ENCODE measurements at places on chromosomes 3 and 15.
A peak's percentile ranks its signal among the peaks of the same experiment; 100 is the strongest.

GRCh38 chr3:50317300-50317699, 5.2 kb downstream of the HYAL2 start:
- no peak for DNase-seq

DNA sequence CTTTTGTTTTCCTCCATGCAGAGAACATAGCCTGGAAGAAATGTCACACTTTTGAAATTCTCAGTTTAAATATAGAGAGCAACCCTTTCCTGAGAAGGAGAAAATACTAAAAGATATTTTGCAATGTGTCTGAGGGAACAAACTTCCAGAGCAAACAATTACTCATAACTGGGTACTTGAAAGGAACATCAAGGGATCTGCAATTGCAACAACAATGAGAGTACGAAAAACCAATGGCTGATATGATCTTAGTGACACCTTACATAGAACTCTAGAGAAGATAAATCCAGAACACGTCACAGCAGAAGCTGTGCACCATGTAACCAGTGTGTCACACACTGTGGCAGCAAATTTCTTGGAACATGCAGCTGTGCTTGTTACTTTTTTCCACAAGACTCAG, 14.6 kb upstream of the ARPP21 start:
- DNase-seq, result no peak

DNA sequence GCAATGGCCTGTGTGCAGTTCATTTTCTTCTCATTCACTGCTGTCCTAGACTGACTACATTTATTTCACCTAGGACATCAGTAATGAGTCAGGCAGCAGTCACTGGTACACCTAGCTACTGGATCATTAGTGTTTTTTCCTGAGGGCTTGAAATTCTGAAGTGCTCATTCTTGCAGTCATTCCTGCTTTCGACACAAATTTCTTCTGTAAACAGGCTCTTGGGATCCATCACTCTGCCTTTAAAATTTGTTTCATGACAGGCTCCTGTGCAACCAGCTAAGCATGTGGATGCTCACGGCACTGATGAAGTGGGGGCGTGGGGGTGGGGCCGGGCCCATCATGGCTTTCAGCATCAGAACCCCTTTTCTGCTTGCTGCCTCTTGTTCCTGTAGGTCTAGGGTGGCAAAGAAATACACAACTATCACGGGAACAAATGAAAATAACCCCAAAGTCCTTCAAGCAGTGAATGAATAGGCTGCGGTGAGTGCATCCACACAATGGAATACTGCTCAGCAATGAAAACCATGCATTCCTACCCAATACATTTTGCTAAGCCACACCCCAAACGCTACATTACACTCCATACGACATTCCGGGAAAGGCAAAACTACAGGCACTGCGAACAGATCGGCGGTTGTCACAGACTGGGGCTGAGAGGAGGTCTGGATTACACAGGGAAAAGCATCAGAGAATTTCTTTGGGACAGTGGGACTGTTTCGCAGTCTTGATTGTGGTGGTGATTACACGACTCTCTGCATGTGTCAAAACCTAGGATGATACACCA, 9.3 kb upstream of the MELTF start:
- DNase-seq, result no peak

DNA sequence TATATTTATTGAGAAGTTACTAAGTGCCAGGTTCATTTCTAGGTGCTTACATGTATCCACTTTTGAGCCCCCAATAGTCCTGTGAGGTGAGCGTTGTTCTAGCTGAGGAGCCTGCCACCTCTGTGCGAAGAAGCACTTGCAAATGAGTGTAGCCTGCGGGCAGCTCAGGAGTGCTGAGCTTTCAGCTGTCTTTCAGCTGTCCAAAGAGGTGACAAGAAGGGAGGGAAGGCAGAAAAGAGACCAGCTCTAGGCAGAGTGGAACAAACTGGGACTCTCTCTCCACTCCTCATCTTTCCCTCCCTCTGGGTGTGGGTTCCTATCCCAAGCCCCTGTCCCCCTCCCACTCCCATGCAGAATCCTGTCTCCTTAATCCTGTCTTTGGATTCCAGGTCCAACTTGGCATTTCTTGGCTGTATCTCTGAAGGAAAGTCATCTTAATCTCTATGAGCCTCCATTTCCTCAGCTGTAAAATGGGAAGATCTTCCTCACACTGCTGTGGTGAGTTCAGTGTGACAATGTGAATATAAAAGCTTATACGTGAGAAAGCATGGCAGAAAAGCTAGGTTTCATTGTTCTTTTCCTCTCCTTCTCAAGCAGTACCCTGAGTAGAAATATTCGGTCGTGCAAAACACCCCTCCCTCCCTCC, 6.7 kb upstream of the SRP14 start:
- no peak for DNase-seq

DNA sequence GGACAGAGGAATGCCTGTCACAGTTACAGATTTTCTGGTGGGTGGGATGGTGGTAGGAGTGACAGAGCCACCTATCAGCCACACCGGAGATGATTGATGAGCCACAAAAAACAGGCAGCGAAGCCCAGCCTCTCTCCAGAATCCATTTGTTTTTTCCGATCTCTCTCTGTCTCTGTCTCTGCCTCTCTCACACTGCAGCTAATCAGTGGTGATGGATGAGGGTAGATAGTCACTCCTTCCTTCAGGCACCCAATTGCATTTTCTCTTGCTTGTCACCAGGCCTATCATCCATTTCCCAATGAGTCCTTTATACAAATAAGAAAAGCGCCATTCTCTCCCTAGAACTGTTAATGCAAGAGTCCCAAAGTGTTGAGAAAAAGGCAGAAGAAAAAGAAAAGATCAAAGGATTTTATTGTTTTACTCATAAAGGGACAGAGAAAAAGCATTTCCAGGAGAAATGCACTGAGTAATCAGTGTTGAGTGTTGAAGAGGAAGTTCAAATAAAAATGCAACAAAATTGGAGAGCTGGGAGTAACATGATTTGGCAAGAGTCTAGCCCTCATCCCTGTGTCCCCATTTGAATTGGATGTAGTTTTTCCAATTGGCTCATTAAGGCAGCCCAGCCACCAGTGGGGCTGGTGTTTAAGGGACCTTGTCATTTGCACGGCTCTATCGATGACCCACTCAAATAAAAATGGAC, 1089.3 kb downstream of the TUSC7 start:
- DNase-seq, result no peak

GRCh38 chr3:14632442-14632930, 19.1 kb upstream of the CCDC174 start:
- no peak for DNase-seq

DNA sequence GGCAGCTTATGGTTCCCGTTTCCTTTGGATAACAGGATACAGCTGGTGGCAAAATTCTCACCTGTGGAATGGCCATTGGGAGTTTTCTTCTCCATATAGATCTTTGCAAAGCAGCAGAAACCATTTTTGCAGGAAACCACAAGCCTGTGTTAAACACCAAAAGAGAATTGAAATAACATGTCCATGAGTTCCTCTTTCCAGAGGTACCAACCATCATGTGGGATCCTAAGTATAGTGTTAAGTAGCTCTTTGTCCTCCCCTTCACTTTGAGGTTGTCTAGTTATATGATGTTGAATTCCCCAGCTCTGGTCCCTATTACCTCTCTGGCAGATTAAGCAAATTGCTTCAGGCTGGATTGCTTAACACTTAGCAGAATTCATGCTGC, 94.9 kb downstream of the AKAP13 start:
- DNase-seq, result no peak

DNA sequence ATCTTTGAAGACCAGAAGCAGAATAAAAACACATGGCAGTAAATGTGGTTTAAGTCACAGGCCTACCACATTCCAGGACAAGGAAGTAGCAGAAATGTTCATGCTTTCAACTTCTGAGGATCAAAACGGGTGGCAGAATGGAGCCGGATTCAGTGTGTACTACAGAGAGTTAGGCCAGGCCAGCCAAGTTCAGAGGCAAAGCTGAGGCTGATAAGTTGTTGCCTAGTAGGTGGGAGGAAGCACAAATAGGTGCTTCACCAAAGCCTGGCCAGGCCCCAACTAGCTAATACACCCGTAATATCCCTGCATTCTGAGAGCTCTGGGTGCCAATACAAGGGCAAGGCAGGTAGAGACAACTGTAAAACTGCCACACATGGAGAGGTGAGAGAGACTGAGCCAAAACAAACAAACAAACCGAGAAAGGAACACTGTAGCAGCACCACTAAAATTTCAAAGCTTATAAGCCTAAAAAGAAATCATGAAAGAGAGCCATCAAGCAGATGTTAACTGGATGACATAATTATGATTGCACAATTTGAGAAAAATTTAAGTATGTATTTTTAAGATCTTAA, 156.4 kb upstream of the CBLB start:
- DNase-seq, result no peak

DNA sequence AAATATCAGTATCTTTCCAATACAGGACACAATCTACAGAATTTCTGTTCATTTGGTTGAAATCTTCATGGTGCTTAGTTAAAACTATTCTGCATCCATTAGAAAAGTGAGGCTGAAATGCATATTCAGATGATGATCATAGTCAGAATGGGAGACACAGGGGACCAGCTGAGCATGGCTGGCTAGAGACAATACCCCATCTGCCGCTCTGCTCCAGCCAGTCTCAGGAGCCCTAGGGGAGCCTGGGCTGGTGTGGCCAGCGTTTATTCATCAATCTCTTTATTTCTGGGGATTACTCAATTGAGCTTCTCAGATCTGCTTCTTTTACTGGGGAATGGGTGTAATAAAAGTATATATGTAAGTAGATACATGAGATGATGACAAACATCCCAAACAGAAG, 470.9 kb upstream of the CDIN1 start:
- DNase-seq, result no peak

DNA sequence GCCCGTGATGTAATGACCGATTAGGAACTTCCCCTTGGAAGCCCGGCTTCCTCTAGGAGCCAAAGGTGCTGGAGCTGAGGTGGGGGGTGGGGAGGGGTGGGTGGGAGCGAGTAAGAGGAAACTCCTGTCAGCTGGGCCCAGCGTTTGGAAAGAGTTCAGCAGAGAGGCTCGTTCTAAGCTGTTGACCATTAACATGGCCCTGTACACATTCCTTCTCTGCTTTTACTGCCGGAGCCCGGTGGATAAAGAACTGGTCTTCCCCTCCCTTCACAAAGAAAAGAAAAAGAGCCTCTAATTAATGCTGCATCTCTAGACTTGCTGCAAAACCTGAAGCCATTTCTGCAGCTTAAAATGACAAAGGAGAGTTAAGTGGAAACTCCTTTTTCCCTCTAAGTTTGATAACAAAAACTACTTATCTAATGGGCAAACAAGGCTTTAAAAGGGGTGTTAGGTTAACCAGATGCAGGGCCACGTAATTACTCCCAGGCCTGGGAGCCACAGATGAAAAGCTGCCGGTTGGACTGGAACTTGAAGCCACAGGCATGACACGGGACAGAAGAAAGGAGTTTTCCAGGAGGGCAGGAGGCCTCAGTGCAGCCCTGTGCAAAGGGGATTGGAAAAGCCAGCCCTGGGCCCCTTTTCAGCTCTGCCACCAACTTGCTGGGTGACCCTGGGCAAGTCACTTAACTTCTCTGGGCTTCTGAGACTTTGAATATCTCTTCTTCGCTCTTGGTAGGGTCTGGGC, 71.3 kb downstream of the SMAD6 start:
- DNase-seq, result no peak

GRCh38 chr3:148150141-148150540, 547.6 kb upstream of the AGTR1 start:
- DNase-seq, result no peak

DNA sequence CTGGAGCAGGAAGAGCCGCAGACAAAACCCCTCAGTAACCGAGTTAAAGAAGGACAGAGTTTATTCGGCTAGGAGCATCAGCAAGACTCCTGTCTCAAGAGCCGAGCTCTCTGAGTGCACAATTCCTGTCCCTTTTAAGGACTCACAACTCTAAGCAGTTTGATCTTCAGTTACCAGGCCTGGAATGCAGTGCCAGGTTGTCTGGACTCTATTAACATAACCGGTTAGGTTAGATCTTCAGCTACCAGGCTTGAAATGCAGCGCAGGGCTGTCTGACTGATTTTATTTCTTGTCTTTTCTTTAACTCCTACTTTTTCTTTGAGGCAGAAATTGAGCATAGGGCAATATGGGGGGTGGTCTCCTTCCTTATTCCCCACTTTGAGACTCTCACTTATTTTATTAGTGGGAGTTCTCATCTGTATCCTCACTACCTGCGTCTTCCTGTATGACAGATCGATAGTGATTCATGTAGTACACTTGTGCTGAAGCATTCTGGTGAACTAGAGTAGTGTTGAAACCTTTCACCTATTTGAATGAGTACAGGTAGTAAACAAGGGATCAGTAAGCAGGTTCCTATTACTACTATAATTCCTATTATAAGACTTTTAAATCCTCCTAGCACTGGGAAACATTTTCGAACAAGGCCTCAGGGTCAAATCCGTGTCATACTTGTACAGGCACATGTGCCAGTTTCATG, 325.0 kb downstream of the CGGBP1 start:
- DNase-seq, result no peak

GRCh38 chr15:58785355-58785754, 14.3 kb downstream of the MINDY2 start:
- DNase-seq, result no peak

DNA sequence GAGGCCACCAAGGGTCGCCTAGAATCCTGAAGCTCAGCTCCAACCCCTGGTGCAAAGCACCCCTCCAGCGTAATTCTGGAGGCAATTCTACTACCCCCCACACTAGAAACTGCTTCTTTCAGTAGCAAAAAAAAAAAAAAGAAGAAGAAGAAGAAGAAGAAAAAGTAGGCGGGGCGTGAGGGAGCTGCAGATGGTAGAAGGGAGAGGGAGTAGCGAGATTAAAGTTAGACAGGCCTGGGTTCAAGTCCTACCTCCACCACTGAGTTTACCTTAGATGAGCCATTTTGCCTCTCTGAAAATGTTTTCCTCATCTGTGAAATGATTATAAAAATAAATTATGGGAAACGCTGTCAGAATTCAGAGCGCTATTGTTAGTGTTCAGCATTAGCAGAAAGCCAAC, 913 bp downstream of the FAM174B start:
- no peak for DNase-seq

- no peak for DNase-seq
Observed at GRCh38 chr3:113571360-113571759, 39.0 kb downstream of the SIDT1 start.

GRCh38 chr3:65664931-65665330, 373.8 kb downstream of the MAGI1 start:
- no peak for DNase-seq

DNA sequence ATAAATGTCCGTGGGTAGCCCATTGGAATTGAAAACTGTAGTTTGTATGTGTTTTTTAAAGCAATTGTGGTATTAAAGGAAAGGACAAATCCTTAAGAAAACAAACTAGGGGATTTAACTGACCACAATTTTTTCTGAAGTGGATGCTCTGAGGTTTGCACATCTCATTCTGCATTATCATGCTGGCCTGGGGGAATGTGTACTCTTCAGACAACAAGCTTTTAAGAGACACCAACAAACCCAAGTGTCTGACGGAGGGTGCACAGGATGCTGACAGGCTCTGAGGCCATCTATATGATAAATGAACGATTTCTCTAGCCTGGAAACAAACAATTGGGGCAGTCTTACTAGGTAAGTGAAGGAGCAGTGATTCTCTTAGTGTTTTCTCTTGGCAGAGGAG, 9.1 kb downstream of the LINS1 start:
- DNase-seq, result peak; percentile 21

GRCh38 chr3:196163666-196164493, 47.3 kb downstream of the ZDHHC19 start:
- no peak for DNase-seq

- DNase-seq, result no peak
Observed at GRCh38 chr3:23590424-23591273, 215.1 kb upstream of the UBE2E1 start.
